CMK (cell line): ENCODE measurements at places on chromosomes 1 and 21.

DNA sequence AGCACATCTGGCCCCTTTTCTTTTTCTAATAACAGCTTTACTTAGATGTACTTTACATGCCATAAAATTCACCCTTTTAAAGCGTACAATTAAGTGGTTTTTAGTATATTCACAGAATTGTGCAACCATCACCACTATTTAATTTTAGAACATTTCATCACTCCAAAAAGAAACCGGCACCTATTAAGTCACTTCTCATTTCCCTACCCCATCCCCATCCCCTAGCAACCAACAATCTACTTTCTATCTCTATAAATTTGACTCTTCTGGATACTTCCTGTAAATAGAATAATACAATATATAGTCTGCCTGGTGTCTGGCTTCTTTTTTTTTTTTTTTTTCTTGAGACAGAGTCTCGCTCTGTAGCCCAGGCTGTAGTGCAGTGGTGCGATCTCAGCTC is 59.5 kb upstream of the ENAH start:
- DNase-seq, result no peak

DNA sequence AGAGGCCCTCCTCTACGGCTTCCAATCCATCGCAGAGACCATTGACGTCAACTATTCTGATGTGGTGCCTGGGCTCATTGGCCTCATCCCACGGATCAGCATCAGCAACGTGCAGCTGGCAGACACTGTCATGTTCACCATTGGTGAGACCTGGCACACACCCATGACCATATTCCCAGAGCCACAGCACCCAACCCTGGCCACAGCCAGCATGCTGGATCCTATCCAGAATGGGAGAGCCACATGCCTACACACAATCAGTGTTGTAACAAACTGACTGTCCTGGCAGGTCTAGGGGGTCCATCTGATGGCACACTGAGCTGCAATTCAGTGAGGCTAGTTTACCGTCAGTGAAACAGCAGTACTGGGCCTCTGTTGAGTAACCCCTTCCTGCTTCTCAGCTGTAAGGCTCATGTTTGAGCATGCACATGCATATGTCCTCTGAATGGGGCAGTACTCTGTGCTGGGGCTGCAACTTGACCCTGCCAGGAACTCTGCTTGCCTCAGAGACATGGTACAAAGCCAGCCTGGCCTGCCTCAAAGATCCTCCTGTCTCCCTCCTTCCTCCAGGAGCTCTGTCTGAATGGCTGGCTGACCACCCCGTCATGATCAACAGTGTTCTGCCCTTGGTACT is 10.8 kb downstream of the IPO13 start:
- no peak for DNase-seq

DNA sequence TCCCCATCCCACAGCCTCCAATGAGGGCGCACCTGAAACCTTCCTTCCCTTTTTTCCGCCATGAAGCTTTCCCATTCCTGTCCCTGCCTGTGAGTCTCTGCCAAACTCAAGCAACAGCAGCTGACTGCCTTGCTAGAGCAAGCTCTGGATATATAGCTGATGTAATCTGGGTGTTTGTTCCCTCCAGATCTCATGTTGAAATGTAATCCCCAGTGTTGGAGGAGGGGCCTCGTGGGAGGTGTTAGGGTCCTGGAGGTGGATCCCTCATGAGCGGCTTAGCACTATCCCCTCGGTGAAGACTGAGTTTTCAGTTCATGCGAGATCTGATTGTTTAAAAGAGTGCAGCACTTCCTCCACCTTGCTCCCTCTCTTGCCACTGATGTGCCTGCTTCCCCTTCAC is 204.4 kb upstream of the MAP1LC3C start:
- DNase-seq, result no peak

DNA sequence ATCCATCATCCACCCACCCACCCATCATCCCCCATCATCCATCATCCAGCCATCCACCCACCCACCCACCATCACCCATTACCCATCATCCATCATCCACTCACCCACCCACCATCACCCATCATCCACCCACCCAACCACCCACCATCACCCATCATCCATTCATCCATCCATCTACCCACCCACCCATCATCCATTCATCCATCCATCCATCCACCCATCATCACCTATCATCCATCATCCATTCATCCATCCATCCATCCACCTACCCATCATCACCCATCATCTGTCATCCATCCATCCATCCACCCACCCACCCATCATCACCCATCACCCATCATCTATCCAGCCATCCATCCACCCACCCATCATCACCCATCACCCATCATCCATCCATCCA is 81.5 kb downstream of the ADARB1 start:
- DNase-seq, result no peak

DNA sequence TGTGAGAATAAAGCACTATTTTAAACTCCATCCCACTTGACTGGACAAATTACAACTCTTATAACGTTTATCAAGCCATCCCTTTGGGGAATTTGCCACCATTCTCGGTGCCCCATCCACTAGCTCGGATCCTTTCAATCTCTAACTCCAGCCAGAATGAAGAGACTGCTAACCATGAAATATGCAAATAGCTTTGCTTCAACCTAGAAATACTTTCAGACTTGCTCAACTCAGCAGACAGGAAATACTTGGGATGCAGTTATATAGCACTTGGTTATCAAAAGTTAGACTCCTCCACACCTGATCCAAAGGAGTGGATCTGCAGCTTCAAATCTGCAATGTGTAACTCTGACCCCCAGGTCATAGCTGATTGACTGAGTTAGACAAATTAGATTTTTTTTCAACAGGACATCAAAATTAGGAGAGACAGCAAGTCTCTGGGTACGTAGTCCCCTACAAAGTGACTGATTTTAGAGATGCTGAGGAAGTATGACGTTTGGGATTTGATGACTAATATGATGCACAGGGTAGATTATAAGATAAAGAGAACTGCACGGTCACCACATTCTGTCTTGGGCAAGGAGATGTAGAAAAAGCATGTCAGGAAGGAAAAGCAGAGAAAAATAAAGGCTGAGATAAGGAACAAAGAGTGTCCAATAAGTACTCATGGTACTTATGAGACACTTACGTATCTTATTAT is 496.0 kb downstream of the AGBL4 start:
- no peak for DNase-seq

- no peak for DNase-seq
Observed at GRCh38 chr21:26815197-26815596, 30.0 kb downstream of the ADAMTS1 start.
